Activated T-helper 9 cell treated with anti-CD3 and anti-CD28 coated beads, Interleukin-2, amount 50 U/mL, for 16 hours (primary cell): ENCODE measurements at places on chromosomes 13 and 19.

- no peak for DNase-seq
These were observed 48.5 kb downstream of the GNG7 start for GRCh38 chr19:2653710-2654707.

DNA sequence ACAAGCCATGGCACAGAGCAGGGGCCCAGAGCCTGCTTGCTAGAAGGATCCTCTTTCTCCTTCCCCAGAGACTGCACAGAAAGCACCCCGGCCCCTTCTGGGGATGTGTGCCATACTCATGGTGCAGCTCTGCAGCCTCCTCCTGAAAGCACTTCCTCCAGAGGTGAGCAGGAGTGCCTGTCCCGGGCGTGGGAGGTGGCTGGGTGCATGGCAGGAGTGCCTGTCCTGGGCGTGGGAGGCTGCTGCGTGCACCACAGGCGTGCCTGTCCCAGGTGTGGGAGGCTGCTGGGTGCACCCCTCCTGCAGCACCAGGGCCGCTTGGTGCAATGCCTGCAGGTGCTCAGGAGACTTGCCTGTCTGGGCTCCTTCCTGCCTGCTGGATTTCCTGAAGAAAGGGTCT, 913.3 kb downstream of the UQCRFS1 start:
- no peak for DNase-seq

DNA sequence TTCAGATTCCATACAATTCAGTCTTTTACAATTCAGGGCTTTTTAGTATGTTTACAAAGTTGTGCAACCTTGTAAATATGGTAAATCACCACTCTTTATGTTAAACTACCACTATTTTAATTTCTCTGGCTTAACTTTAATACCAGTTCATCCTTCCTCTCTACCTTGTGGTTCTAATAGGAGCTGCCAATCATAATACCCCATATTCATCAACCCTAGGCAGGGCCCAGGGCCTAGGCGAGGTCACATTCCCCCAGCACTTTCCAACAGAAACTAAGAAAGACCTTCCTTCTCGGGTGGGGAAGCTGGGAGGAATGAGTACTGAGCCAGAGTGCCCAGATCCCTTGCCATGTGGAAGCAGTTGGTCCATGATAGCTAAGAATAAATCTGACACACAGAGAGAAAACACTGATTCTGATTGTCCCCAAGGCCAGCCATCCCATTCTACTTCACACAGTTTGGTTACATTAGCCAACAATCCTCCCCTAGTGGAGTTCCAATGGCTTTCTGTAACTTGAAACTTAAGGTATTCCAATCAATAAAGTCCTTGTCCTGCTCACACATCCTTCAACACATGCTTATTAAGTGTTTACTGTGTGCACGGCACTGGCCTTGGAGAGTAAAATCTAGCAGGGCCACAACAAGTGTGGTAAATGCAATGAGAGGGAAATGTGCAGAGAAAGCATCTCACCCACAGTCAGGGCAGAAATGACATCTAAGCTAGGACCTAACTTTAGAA, 76.8 kb downstream of the NUFIP1 start:
- no peak for DNase-seq

DNA sequence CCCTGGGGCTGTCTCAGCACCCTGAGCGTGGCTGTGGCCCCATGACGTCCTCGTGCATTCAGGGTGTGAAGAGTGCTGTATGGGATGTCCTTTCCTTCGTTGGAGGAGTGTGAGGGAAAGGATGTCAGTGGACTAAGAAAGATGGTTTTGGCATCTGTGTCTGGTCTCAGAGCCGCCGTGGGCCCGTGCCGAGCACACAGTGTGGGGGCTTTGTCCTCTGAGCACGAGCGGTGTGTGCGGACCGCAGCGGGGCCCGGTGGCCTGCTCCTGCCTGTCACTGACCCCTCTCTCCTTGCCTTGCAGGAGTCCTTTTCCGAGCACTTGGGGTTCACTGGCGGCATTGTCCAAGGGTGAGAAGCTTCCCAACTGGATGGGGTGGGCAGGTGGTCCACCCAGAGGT, 63.3 kb upstream of the LDLR start:
- no peak for DNase-seq

DNA sequence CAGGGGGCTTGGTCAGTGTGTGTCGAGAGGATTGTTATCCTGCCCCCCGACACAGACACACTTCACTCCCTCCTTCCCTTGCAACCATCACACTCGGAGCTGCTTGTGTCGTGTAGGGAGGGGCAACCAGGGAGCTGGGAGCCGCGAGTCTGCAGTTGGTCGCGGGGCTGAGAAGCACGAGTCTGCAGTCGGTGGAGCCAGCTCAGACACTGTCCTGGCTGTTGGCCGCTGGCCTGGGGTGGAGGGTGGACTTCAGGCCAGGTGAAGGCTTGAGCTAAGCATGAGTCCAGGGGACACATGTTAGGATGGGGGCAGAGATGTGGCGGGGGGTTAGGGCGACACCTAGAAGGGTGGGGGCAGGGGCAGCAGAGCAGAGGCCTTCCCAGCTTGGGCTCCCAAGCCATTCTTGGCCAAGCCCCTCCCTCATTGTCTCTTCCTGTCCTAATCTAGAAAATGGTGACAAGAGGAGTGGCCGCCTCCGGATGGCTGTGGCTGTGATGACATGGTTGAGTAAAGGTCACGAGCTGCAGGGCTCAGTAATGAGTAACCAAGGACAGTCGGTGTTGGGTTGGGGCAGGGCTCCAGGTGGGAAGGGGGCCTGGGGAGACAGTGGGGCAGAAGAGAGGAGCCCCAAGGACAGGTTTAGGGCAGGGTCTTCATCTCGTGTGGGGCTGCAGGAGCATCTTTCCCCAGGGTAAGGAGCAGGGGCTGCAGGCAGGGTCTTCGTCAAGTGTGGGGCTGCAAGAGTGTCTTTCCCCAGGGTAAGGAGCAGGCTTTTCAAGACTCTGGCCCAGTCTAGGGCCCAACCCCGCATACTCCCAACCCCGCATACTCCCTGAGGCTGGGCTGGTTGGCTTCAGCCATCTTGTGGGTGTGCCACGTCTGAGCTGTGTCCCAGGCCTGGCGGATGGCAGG, 8.6 kb downstream of the PPP5C start:
- no peak for DNase-seq

- no peak for DNase-seq
These were observed 49.8 kb downstream of the VAV1 start for GRCh38 chr19:6822311-6822670.

- no peak for DNase-seq
These were observed 62.7 kb downstream of the COL4A1 start for GRCh38 chr13:110244071-110244830.

- peak; percentile 56 for DNase-seq
These were observed 36.1 kb downstream of the ACTN4 start for GRCh38 chr19:38683393-38684077.

DNA sequence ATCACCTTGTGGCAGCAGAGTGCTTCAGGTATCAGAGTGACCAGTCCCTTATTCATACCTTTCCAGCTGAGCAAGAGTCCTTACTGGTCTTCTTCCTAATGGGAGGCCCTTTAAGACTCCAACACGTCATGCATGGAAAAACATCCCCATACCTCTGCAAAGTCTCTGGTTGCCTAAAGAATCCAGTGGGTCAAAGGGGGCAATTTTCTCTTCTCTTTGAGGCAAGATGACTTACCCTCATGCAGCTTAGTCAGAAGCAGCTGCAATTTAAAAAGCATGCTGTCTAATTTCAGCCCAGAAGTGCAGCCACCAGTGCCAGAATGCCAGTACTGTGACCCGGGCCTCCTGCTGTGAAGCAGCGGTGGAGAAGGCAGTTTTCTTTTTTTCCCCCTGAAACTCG, 18.7 kb downstream of the PPP5C start:
- DNase-seq = no peak

GRCh38 chr13:49436890-49437289, 7.0 kb downstream of the CAB39L start:
- DNase-seq = no peak

GRCh38 chr19:16581145-16581970, 9.1 kb upstream of the SLC35E1 start:
- DNase-seq = no peak

DNA sequence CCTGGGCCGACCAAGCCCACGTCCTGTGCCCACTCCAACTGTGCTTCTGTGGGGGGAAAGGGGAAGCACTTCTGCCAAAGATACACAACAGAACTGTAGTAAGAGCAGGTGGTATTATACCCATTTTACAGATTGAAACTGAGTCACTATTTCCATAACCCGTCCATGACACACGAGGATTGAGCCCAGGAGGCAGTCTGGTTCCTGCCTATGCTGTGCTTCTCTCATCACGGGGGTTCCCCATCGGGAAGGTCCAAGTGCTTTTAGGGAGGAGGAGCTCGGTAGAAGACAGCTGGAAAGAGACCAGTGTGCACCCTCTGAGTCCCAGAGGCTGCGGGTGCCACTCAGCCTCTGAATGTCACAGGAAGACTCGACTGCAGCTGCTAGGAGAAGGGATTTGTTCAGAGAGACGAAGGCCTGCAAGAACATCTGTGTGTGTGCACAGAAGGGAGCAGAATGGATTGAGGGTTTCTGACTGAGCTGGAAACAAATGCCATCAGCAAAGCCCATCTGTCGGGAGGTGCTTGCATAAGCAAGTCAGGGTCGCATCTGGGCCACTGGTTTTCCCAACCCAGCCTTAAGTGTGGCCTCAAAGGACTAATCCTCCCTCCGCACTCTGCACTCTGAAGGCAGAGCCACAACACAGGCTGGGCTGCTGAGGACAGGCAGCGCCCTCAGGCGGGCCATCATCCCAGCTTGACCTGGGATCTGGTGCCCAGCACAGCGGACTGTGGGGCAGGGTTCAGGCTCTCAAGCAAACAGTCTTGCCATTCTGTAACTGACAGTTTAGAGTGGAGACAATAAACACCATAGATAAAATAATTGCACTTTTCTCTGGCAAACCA, 150.0 kb downstream of the DPF1 start:
- no peak for DNase-seq

DNA sequence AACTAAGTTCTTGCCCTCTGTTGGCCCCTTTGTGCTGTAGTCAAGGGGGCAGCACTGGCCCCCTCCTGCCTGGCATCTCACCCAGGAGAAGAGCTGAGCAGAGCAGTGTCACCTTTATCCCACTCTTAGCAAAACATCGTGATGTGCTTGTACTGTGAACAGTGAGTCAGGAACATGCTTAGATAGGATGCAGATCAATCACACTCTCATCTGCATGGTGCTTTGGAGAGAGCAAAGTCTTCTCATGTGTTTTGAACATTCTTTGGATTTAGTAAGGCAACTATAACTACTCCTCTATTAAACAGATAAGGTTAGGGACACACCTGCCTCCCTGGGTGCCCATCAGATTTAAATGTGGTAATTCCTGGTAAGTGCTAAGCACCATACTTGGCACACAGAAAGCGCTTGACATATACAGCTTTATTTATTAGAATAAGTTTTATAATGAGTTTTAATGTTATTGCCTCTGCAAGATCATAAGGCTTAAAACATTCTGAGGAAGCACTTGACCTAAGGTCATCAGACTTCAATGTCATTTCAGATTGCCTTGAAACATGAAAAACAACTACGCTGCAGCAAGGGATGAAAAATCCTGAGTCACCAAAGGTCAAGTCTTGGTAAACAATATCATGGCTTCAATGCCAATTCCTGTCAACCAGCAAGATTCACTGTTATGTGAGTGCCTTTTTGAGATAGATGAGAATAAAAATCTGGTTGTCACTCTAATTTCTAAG, 82.4 kb upstream of the IRS2 start:
- no peak for DNase-seq

GRCh38 chr13:80359414-80359777, 18.5 kb upstream of the SPRY2 start:
- DNase-seq = no peak

DNA sequence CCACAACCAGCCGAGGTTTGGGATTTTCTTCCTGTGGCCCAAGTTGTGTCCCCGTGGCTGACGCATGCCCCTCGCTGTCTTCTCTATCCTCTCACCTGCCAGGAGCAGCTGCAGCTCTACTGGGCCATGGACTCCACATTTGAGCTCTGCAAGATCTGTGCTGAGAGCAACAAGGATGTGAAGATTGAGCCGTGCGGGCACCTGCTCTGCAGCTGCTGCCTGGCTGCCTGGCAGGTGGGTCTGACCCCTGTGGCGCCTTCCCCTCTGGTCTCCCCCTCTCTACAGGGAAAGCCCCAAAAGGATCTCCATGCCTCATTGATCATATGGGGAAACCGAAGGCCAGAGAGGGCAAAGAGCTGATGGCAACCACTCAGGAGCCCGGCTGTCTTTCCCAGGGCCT, 14.6 kb downstream of the CBLC start:
- DNase-seq = no peak

DNA sequence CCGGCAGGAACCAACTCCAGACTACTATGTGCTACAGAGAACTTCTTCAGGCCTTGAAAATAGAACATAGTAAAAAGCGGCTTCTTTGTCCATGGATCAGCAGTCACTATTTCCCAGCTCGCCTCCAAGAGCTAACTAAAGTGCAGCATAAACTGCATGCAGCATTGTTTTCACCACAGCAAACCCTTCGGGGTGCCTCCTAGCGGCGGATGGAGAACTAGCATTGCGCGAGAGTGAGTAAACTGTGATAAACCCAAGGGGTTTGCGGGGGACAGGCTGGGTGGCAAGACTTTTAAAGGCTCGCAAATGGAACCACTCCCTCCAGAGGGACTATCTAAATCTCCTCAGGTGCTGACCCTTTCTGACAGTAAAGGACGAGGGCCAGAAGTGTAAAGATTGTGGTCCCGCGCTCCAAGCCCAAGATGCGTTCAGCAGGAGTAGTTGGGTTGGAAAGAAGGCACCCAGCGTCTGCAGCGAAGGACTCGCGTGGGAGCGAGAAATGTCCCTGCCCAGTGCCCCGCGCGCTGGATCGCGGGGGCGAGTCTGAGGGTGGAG, 21.5 kb upstream of the SGCG start:
- DNase-seq = no peak

DNA sequence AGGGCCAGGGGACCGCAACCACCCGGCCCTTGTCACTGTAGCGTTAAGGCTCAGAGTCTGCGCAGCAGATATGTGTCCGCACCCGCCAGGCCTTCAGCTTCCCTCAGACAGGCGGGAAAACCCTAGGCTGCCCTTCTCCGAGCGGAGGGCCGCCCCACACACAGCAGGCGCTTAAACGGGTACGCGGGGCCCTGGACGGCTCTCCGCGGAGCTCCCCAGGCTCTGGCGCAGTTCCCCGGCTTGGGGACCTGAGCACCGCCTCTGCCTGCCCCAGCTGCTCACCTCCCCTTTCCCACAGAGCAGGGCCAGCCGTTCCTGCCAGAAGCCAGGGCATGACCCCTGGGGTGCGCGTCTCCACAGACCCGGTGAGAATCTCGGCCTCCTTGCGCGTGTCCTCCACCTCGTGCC, 593 bp downstream of the ZNF135 start:
- no peak for DNase-seq

DNA sequence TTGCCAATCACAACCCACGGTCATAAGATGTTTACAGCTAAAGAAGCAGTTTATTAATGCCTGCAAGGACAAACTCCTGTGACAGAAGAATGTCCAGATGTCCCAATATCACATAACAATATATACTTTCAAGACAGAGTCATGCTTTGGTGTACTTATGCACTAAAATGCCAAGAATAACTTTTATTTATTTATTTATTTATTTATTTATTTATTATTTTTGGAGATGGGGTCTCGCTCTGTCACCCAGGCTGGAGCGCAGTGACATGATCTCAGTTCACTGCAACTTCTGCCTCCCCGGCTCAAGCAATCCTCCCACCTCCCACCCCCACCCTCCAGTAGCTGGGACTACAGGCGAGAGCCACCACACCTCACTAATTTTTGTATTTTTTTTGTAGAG, 9.1 kb downstream of the TEX101 start:
- DNase-seq = no peak

- DNase-seq = no peak
These were observed 25.7 kb downstream of the NOVA2 start for GRCh38 chr19:45947926-45948325.
